ENCODE measurements at places on chromosomes 1 and 21.
A peak's percentile ranks its signal among the peaks of the same experiment; 100 is the strongest.

DNA sequence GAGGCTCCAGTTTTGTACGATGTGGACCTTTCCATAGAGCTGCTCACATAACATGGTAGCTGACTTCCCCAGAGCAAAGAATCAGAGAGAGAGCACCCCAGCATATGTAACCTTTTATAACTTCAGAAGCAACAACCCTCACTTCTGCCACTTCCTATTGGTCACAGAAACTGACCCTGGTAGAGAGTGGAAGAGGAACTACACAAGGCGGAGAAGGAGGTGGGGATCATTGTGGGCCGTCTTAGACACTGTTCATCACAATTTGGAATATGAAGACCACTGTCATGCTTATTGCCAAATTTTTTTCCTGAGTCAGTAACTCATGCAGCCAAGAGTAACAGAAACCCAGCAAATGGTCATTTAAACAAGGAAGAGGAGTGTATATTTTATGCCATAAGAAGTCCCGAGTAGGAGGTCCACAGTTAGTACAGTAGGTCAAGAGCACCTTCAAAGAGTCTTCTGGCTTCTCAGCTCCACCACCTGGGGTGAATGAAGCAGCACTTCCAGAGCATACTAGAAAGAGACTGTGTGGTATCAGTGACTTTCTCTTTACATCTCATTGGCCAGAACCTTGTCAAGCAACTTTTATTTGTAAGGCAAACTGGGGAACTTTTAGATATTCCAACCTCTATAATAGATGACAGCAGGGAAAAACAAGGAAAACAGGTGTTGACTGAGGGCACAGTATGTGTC lies 71.8 kb downstream of the ODF2L start:
- DNase-seq = no peak

DNA sequence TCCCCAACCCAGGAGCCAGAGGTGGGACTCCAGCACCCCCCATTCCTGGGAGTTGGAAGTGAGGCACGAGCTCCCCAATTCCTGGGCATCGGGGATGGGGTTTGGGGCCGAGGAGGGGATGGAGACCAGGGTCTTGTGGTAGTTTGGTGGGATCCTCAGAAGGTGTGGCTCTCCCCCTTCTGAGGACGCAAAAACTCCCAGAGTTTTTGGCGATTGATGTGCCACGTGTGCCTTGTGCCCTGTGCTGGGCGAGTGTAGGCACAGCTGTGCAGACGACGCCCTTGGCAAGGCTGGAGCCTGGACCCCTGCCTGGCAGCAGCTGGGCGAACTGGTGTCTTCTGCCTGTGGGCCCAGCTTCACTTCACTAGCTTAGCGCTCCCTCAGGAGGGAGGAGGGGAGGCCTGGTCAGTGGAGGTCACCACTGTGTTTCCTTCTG lies 2.6 kb downstream of the GUK1 start:
- no peak for DNase-seq

DNA sequence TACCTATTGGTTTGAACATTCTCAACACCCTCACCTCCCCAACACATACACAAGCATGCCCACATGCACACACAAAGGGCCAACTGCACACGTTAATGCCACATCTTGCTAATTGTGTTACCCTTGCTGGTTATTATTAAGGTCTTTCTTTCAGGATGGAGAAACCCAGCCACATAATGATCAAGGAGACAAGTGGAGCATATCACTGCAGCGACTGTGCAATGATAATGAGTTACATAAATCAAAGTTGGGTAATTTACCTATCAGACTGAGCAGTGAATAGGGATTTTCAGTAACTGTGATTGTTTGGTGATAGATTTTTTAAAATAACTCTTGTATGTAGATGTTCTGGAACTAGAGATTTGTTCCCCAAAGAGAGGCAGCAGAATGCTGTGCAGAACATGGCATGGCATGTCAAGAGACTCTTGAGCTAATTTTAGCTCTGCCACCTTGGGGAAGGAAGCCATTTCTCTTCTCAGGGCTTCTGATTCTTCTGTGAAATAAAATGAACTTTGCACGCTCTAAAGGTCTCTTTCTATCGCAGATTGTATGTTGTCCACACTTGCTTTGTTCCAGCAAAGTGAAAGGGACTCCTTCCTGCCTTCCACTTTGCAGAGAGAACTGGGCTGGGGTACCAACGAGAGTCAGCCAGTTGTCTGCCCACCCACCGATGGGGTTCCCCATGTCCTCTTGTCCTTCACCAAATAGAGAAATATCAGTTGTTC lies 126.0 kb upstream of the CAMK1G start:
- no peak for DNase-seq

- no peak for DNase-seq
Measured at GRCh38 chr1:208145167-208145566, 99.0 kb downstream of the PLXNA2 start.

GRCh38 chr1:180889325-180889724 lies 23.4 kb upstream of the KIAA1614 start:
- DNase-seq = no peak

DNA sequence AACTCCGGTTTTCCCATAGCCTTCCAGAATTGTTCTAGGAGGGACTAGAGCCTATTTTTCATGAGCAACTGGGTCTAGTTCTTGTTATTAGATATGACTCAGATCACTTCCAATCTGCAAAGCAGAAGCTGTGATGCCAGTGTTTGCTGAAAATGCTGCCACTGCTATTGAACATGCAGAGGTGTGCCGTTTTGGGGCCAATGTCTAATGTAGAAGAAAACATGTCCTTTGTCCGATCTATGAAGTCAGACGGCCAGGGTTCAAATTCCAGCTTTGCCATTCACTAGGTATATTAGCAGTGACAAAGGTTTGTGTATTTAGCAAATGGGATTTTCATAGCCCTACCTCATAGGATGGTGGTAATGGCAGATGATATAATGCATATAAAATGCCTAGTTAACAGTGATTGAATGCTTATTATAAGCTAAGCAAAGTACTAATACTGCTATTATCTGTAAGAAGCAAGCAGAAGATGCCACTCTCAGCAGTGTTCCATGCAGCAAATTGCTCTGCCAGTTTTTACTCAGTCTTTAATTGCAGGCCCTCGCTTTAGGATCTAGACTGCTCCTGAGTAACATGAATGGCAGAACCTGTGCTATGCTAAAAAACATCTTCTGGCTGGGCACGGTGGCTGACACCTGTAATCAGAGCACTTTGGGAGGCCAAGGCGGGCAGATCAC lies 40.1 kb upstream of the CXADR start:
- DNase-seq = no peak

GRCh38 chr1:2044510-2045319 lies 5.5 kb upstream of the PRKCZ start:
- DNase-seq = peak; percentile 80

GRCh38 chr21:35609263-35609662 lies 451.1 kb downstream of the SETD4 start:
- no peak for DNase-seq

- DNase-seq = peak; percentile 66
Measured at GRCh38 chr1:169604781-169605560, 18.7 kb upstream of the F5 start.

GRCh38 chr1:64906447-64906846 lies 59.9 kb downstream of the JAK1 start:
- DNase-seq = no peak

- DNase-seq = no peak
Measured at GRCh38 chr21:44434568-44434925, 20.8 kb upstream of the LRRC3 start.

GRCh38 chr1:40120128-40120527 lies 23.1 kb upstream of the PPT1 start:
- no peak for DNase-seq

DNA sequence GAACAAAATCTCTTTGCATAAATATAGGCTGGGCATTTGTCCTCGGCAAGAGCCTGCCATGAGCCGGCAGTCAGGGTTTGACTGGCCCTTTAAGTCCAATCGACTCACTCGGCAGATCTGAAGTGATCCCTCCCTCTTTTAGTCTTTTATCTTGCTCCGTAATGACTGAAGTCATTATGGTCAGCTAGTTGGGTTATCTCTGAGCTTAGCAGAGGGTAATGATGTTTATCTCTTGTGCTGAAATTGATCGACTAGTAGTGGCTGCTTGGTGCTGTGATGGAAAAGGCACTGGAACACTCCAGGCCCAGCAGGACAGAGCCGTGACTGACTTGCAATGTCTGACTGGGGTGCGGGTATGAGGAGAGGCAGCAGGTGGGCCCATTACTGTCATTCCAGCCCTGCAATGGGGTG lies 468 bp upstream of the ABCA4 start:
- no peak for DNase-seq

- no peak for DNase-seq
Measured at GRCh38 chr1:100646001-100646400, 73.5 kb upstream of the VCAM1 start.

GRCh38 chr1:11180342-11180744 lies 8.8 kb upstream of the ANGPTL7 start:
- no peak for DNase-seq

GRCh38 chr1:207334337-207334736 lies 12.9 kb downstream of the CD55 start:
- no peak for DNase-seq

DNA sequence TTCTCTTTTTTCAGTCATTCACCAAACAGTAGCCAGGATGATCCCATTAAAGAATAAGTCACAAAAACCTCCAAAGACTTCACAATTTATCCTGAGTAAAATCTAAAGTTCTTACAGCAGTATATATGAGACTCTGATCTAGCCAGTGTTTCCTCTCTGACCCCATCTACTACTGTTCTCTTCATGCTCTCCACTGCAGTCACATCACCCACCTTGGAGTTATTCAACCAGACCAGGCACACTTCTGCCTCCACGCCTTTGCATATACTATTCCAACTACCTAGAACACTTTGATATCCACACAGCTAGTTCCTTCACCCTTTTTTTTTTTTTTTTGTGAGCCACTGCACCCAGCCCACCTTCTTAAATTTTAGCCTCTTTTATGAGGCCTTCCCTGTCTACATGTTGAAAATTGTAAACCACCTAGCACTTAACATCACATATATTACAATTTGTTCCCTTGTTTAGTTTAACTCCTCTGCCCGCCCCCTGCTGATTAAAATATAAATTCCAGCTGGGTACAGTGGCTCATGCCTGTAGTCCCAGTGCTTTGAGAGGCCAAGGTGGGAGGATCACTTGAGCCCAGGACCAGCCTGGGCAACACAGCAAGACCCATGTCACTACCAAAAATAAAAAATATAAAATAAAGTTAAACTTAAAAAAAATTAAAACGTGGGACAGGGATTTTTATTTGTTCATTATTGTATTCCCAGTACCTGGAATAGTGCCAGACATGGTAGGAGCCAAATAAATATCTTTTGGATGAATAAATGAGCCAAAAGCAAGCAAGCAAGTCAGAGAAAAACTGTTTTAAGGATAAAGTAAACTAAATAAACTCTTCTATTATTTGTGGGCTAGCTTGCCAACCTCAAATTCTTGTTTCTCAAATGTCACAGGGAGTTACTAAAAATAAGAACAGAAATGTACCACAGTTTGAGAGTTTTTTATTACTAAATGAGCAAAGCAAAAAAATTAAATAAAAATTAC lies 35.2 kb upstream of the MUTYH start:
- DNase-seq = no peak

- DNase-seq = no peak
Measured at GRCh38 chr1:153127296-153127695, 14.0 kb upstream of the SPRR2F start.

DNA sequence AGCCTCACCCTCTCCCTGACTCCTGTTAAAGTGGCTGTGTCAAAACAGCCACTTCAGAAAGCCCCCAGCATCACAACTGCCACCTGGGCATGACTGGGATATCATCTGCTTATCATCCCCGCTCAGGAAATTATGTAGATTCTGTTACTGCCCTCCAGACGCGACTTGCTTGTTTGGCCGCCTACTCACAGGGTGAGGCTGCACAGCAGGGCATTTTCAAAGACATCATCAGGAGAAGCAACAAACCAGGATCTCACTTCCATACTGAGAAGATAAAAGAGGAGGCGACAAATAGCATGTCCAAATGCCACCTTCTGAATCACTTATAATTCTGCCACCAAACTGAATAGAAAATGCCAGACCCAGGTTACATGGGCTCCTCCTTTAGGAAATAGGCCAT lies 94.8 kb downstream of the MIS18A start:
- DNase-seq = no peak

DNA sequence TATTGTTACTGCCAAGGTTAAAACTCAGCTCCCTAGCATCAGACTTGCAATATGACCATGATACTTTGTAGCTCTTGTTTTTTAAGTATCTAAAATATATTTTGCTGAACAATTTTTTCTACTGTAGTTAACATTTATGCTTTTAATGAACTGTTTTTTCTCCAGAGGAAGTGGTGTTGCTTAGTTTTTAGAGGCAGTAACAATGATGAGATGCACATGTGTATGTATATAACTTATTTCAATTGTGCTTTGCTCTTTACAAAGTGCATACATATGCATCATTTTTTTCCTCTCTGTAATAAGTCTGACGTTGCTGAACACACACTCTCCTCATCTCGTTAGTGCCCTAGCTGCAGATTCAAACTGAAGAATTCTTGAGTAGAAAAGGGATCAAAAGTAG lies 418.8 kb downstream of the ZP4 start:
- no peak for DNase-seq

DNA sequence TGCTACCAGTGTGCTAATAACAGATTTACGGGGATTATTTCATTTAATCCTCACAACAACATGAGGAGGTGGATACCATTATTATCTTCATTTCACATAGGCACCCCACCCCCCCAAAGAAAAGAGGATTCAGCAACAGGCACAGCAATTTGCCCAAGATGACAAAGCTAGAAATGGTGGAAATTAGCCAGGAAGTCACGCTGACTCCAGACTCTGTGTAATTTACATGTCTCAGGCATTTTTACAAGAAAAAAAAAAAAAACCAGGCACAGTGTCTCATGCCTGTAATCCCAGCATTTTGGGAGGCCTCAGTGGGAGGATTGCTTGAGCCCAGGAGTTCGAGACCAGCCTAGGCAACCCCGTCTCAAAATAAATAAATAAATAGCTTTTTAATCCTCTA lies 37.5 kb upstream of the PRDM2 start:
- no peak for DNase-seq

GRCh38 chr21:43950481-43950880 lies 61.6 kb upstream of the TRAPPC10 start:
- no peak for DNase-seq

DNA sequence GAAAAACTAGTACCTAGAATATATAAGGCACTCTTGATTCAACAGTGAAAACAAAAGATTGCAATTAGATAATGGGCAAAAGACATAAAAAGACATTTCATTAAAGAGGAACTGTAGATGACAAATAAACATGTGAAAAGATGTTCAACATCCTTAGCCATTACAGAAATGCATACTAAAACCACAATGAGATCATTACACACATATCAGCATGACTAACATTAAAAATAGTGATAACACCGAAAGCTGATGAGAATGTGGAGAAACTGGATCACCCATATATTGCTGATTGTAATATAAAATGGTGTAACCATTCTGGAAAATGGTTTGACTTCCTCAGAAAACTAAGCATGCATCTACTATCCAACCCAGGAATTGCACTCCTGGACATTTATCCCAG lies 340.3 kb downstream of the SEC16B start:
- no peak for DNase-seq

- no peak for DNase-seq
Measured at GRCh38 chr1:6342056-6342455, 51.5 kb downstream of the ACOT7 start.

- DNase-seq = no peak
Measured at GRCh38 chr1:13901039-13901438, 201.1 kb downstream of the PRDM2 start.

GRCh38 chr1:17948594-17948993 lies 159.0 kb upstream of the IGSF21 start:
- DNase-seq = no peak
